ENCODE measurements at places on chromosomes 3 and 15.

DNA sequence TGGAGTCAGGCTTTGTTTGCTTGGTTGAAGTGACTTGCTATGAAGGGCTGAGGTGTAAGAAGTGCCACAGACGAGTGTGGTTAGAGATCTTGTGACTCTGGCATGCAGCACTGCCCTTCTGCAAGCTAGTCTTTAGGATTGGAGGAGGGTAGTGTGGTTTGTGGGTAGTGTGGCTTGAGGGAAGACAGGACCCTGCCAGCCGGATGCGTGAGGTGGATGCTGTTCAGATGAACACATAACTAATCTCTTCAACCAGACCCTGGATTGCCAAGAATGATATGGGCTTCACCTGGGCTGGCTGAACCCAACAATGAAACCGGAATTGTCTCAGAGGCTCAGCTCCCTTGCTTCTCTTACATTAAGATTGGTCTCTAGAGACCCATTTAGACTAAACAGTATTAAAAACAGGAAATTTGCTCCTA lies 32.7 kb downstream of the STARD9 start:
- no peak for DNase-seq

GRCh38 chr15:29822684-29823459 lies 604 bp upstream of the TJP1 start:
- peak; percentile 79 for DNase-seq

- DNase-seq: no peak
Measured at GRCh38 chr15:31262901-31263671, 63.5 kb upstream of the KLF13 start.

GRCh38 chr3:20787005-20787404 lies 601.0 kb upstream of the SGO1 start:
- DNase-seq: no peak

- no peak for DNase-seq
Measured at GRCh38 chr3:44019736-44020135, 221.9 kb upstream of the TOPAZ1 start.

GRCh38 chr3:46901591-46902187 lies 24.2 kb downstream of the PTH1R start:
- no peak for DNase-seq

- DNase-seq: no peak
Measured at GRCh38 chr15:40445421-40445922, 4.7 kb downstream of the BAHD1 start.

DNA sequence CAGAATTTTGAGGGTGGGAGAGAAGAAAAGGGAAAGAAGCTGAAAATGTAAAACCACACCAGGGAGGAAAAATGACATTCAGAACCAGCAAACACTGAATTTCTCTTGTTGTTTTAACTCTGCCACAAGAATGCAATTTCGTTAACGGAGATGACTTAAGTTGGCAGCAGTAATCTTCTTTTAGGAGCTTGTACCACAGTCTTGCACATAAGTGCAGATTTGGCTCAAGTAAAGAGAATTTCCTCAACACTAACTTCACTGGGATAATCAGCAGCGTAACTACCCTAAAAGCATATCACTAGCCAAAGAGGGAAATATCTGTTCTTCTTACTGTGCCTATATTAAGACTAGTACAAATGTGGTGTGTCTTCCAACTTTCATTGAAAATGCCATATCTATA lies 15.5 kb downstream of the GREM1 start:
- DNase-seq: no peak

- no peak for DNase-seq
Measured at GRCh38 chr3:196202516-196202970, 8.7 kb downstream of the ZDHHC19 start.

- DNase-seq: no peak
Measured at GRCh38 chr15:63015618-63016017, 26.9 kb upstream of the TPM1 start.

DNA sequence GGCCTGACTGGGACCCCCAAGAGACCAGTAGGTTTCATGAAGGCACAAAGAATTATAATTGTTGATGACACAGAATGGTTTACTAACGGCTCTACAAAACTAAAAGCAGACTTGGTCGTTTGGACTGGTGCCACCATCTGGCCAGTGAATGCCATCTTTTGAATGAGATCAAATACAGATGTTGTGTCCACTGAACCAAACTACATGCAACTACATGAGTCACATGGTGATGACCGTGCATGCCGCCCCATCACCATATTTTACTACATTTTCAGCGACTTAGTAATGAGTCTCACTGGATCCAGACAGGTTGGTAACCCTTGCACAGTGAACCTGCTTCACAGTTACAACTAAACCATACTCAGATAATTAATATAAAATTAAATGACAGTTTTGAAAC lies 803.3 kb downstream of the DIPK2A start:
- DNase-seq: no peak

- DNase-seq: no peak
Measured at GRCh38 chr15:66783314-66783713, 81.3 kb downstream of the SMAD6 start.

- DNase-seq: no peak
Measured at GRCh38 chr3:28286595-28286994, 45.2 kb downstream of the CMC1 start.

DNA sequence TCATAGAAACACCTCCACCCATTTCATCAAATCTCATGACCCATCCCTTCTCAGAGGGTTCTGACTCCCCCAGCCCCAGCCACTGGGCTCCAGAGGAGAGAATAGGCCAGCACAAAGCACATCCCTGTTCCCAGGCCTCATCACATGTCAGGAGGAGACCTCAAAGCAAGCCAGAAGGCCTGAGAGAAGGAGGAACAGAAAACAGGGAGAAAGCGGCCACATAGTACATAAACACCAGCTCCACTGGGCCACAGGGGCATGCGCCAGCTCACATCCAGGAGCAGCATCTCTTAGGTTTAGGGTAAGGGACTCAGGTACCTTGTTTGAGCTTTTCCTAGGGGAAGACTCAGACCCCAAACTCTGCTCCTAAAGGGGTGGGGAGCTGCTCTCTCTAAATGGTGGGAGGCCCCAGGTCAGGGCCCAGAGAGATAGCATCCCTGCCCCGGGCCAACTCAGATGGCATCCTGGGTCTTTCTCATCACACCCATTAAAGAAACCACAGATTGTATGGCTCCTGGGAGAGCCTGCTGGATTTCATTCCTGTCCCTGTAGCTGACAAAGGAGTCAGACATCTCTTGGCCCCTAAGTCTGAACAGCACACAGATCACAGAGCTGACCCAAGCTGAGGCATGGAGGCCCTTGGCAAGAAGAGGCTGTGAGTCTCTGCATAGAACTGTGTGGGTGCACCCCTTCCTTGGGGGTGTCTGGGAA lies 2.5 kb downstream of the SHF start:
- DNase-seq: no peak

DNA sequence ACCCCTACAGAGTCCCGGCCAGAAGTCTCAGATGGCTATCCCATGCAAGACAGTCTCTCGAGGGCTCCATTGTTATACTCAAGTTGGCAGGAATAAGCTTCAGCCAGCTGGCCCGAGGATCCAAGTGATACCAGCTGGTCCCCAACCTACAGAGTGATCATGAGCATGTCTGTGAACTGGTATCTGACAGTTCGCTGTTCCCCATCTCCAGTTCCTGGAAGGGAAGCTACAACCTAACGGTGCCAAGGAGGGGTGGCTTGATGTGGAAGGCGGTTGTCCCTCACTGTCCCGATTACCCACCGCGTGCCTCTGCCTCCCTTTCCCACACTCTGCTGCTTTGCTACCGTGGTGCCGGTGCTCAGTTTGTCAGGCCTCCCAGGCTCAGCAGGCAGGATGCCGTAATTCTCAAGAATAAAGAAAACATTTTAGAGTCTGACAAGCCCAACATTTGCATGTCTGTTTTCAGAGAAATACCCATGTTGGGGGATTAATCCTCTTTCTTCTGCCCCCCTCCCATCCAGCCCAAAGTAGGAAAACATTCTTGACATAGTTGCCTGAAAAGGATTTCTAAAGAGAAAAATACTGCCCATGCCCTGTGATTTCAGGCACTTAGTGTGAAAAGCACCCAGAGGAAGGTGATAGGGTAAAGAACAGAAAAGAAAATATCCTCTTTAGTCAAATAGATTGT lies 49.4 kb upstream of the HES1 start:
- DNase-seq: no peak

GRCh38 chr3:99625237-99625622 lies 13.2 kb upstream of the COL8A1 start:
- no peak for DNase-seq

GRCh38 chr3:194736896-194737600 lies 51.4 kb downstream of the FAM43A start:
- no peak for DNase-seq

- DNase-seq: no peak
Measured at GRCh38 chr3:103440539-103441203, 1005.9 kb downstream of the ZPLD1 start.

- DNase-seq: no peak
Measured at GRCh38 chr3:175732017-175732416, 872.9 kb downstream of the NAALADL2 start.

DNA sequence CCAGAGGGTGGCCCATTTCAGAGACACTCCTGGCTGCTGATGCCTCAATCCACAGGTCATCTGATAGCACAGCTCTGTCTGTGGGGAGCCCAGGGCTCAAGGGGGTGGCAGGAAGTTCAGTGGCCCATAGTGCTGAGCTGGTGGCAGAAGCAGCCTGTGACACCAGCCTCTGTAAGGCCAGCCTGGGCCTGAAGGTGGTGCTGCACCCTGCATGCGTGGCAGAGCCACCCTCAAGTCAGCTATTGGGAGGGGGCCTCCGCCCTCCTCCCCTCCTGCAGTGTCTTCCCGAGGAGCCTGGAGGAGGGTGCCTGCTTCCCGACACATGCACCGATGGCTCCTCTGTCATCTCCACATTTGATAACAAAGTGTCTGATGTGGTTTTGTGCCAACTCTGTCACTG lies 3.0 kb downstream of the PLA1A start:
- DNase-seq: no peak

GRCh38 chr3:7428206-7428718 lies 567.3 kb downstream of the GRM7 start:
- no peak for DNase-seq

DNA sequence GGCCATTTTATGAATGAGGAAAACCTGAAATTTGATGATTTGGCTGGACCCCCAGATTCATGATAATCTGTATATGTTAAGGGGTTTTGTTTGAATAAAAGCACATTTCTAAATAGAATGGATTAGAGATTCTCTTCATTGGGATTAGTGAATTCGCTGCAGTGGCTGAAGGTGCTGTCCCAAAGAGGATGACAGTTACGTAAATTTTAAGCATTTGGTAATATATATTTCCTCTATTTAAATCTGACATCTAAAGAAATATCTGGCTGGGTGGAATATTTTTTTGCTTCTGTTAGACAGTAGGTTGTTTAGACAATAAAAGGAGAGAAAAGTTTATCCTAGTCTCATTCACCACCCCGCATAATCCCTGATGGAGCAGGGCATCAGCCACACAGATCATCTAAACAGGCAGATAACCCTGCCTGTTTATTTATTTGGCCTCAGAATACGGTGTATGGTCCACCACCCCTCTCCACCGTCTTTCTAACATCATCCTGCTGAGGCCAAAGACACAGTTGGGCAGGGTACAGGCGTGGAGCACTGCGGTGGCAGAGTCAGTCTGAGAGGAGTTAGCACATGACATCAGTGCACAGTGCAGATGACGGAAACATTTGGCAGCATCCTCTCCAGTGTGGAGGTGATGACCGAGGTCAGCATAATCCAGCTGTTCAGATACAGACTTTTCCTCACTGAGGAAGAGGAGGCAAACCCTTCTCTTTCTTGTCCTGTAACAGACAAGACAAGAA lies 20.4 kb upstream of the NFKBIZ start:
- no peak for DNase-seq

- DNase-seq: no peak
Measured at GRCh38 chr3:147493666-147494065, 84.5 kb downstream of the ZIC1 start.

- DNase-seq: peak; percentile 86
Measured at GRCh38 chr3:50213373-50213772, 8.3 kb downstream of the SLC38A3 start.

DNA sequence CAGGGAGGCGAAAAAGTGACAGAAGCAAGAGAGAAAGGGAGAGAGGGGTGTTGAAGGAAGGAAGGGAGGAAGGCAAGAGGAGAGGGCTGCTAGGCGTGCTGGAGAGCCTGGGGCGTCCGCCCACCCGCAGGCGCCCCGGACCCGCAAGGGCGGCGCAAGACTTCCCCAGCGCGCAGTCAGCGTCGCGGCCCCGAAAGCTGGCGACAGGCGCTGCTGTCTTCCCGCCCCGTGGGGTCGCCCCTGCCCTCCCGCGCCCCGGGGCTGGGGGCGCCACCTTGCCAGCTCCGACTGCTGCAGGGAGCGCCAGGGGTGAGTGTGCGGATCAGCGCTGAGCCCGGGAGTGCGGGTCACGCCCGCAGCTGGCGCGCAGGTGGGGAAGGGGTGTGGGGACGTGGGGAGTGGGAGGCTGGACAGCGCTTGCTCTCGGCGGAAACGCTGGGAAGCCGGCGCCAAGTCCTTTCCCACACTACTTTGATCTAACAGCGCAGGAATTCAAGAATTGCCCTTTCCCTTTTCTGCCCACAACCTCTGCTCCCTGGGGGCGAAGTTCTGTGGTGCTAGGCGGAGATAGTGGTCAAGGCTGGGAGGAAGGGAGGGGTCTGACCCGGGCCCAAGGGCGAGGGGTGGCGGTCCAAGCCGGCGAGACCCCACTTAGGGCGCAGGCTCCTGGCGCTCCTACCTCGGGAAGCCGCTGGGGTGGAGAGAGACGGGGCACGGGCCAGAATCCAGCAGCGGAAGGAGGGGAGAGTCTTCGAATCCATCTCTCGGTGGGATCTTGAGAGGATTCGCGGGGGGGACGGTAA lies 266.1 kb downstream of the CGGBP1 start:
- DNase-seq: no peak

GRCh38 chr15:78508272-78508671 lies 895 bp downstream of the HYKK start:
- DNase-seq: no peak

- DNase-seq: no peak
Measured at GRCh38 chr3:134483195-134483900, 2.4 kb downstream of the ANAPC13 start.

DNA sequence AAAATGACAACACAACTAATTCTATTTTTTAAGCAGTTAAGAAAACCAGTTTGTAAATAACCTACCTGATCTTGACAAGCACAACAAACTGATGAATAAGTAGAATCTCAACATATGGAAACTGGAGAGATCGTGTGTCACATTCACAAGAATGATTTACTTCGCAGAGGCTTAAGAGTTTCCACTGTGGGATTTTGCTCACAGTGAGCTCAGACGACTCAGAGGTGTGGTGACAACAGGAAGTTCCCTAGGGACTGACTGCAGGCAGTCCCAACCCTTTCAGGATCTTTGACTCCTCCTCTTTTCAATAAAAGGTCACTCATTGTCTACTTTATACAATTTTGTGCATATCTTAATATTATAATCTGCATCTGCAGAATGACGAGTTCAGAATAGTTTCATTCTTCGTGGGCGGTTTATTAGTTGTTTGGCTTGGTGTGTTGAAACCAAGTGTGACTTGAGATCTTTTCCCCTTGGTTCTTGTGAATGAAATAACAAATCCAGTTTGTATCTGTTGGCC lies at the start of gene LIPH:
TSS of gene LIPH (minus strand) at position 231 of the 520 bp plus-strand sequence. CDS start at position 114, 117 bp downstream.
- DNase-seq: no peak

DNA sequence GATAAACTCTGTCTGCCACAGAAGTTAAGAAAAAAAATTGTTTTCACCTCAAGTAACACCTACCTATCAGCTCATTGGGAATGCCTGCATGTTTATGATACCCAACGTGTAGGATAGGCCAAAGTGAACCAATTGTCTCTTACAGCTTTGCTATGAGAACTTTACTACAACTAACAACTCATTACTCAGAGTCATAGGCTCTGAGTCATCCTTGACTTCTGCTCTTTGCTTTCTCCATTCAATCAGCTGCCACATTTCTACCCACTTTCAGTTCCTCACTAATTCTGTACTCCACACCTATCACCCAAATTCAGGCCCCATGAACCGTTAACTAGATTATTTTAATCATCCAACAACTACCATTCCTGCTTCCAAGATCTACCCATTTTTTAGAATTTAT lies 843.9 kb downstream of the TUSC7 start:
- no peak for DNase-seq
